ENCODE measurements at places on chromosomes 1 and 21. TPM values are rescaled to one million over a fixed set of nuclear protein-coding genes. Genes with fewer than 3 reads are reported as not detected.
A peak's percentile ranks its signal among the peaks of the same experiment; 100 is the strongest.

The KIF21B gene
- total RNA-seq, result 58.7 TPM

GRCh38 chr1:97159342-97159741, 437.8 kb downstream of the PTBP2 start:
- DNase-seq, result no peak

GRCh38 chr21:44263221-44263760, 1.6 kb upstream of the DNMT3L start:
- no peak for DNase-seq

The CSMD2 gene
- total RNA-seq, result not detected

DNA sequence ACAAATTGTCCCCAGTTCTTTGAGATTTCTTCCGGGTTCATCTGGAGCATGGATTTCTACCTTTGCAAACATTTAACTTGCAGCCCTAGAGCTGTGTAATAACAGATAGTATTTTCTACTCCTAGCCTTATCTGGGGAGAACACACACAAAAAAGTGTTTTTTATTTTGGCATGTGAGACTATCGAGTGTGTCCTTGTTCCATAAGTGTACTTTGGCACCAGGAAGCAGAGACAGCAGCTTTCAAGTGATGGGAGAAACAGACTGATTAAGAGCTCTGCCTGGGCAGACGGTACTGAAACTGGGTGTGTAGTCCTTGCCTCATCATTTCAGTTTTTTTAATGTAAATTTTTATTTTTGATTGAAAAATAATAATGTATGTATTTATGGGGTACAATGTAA, 297.4 kb downstream of the ST6GALNAC3 start:
- DNase-seq, result no peak

The CTNNBIP1 gene
- 13.2 TPM for total RNA-seq

DNA sequence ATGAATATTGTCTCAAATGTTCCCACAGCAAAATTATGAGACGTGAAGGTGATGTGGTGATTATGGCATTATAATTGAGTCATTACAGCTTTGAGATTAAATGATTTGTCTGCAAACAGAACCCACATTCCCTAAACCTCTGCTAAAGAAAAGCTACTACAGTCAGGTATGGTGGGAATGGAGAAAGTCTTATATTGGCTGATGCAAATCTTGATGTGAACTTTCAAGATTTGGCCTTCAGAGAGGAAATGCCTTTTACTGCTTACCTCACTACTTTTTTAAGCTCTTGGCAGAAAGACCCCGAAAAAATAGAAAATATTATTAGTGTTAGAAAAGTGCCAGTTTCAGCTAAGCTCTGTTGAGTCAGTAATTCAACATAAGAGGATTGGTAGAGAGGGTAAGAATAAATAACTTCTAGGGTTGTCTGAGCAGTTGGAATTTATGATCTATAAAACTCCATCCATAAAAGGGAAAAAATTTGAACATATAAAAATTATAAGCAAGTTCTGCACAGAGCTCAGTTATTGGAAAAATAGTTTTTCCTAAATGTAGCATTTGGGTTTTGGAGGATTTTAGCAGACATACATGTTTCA, 47.8 kb upstream of the RGS5 start:
- DNase-seq, result no peak

GRCh38 chr1:15328351-15329103, 81.2 kb upstream of the EFHD2 start:
- DNase-seq, result no peak

The UTS2 gene
- total RNA-seq, result not detected

DNA sequence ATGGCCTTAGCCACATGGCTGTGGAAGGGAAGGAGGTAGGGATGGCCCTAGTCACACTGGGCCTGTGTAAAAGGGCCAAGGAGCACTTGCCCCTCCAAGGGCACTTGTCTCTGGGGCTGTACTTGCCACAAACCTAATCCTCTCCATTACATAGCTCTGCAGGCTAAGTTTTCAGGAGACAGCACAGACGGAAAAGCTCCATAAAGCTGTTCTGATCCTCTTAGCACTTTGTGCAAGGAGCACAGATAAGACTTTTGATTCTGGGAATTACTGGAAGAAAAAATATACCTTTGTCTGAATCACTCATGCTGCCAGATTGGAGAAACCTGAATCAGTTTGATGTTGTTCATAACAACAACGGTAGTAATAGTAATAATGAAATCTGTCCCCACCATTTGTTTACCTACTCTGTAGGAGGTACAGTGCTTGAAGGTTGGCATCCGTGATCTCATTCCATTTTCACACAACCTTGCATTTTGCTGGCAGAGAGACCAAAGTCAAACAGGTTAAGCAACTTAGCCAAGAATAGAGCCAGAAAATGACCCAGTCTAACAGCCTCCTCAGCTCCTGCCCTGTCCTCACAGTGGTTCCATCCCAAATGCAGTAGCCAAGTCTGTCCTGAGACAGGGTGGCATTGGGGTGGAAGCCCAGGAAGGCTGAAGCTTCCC, 207.1 kb downstream of the ROR1 start:
- DNase-seq, result no peak

GRCh38 chr1:178037510-178038253, 56.2 kb upstream of the RASAL2 start:
- DNase-seq, result no peak

- DNase-seq, result no peak
Measured at GRCh38 chr1:63713627-63714481, 60.0 kb upstream of the ROR1 start.

GRCh38 chr1:186375152-186375928, at the start of the genes ODR4 and TPR:
ODR4 (plus strand) TSS chr1:186375838; CDS start chr1:186379786, 3,948 bp downstream.
TPR (minus strand) TSS chr1:186375253; CDS start chr1:186375028, 225 bp downstream.
- peak; percentile 98 for DNase-seq

DNA sequence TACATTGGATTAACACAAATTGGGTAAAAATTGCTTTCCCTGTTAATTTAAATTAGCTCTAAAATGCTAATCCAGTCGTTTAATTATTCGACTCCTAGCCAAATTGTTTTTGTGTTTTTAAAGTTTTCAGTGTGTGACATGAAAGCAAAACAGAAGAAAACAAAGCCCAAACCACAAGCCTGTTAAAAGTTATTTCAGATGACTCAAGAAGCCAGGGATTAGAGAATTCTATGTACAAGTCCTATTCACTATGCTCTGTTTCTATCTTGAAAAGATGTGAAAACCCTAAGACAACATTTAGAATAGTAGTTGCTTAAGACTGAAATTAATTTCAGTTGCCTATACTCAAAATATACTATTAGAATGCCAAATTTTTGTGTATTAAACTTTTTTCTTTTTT, 294.8 kb upstream of the ADAMTS5 start:
- no peak for DNase-seq

The ATPAF1 gene
- 45.0 TPM for total RNA-seq

GRCh38 chr1:52955129-52955970, 28.3 kb downstream of the SCP2 start:
- DNase-seq, result no peak

DNA sequence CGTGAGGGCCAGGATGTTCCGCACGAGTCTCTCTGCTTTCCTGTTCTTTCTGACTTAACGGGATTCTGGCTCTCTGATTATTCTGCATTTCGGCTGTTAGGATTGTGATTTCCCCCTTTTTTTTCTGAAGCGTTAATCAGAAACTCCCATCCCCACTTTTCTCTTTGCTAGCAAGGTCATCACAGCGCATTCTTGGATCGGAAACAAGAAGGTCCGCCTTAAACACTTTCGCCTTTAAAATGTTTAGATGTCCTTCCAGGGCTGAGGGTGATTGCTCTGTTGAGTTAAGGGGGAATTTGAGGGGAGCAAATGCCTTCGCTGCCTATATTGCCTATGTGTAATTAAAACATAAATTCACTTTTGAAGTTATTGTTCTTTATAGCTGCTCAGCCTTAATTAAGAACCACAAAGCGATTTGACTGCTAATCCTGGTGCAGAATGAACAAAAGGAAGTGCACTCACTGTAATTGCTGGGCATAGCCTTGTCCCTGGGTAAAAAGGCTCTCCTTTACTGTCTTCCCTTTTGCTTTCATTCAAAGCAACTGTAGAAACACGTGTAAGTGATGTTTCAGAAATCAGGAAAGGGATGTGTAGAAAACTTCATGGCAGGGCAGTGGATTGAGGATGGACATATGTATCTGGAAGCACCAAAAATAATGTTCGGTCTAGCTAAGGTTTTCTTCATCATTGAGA, 1.2 kb downstream of the LAMC1 start:
- no peak for DNase-seq

DNA sequence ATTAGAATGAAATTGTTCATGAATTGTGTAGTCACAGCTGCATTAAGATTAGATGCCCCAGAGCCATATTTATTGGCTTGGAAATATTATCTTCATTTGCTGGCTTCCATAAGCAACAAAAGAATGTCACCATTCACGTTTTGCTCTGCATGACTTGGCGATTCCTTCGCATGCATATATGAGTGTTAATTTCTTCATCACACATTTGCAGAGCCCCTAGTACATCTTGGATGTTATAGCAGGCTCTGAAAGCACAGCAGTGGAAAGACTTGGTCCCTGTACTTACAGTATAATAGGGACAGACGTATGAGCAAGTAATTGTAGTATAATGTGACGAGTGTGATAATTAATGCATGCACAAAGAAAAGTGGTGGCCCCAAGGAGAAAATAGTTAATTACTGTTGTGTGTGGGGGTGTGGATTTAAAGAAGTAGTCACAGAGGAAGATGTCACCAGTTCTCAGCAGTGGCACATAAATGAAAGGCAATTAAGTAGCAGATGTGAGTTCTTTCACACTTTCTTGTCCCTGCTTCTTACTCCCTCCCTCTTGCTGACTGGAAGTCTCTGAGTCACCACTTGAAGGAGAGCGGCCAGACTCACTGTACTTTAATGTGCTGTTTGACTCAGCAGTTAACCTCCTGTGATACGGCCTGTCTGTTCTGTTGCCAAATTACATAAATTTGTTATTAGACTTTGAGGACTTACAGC, 21.0 kb downstream of the S100A10 start:
- DNase-seq, result peak; percentile 72

- DNase-seq, result no peak
Measured at GRCh38 chr1:183281039-183281438, 95.0 kb downstream of the LAMC2 start.

DNA sequence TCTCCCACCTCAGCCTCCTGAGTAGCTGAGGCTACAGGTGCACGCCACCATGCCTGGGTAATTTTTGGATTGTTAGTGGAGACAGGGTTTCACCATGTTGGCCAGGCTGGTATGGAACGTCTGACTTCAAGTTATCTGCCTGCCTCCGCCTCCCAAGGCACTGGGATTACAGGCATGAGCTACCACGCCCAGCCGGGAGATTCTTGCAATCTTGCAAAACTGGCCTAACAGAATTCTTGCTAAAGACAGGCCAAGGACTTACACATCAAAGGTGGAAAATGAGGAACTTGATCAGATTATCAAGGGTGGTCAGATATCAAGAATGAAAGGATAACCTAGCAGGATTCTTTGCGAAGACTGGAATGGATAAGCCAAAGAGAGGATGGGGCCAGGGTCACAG, 98.3 kb upstream of the TIAM1 start:
- DNase-seq, result no peak

GRCh38 chr1:92376345-92376744, 77.5 kb downstream of the RPAP2 start:
- DNase-seq, result no peak

DNA sequence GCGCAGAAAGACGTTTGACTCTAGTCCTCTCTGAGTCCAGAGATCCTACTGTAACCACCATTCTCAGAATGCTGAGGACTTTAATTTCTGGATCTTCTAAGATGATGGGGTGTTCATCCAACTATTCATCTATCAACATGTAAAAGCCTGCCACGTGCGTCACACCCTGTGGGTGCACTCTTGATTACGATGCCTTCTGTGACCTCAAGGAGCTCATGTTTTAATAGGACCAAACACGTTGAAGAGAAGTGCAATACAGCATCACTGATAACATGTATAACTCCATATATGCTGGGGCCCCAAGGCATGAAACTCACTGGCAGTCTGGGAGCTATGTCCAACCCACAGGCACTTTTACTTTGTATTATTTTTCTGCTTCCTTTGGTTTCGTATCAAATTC, 19.0 kb downstream of the KIAA0040 start:
- DNase-seq, result no peak

The OR2AK2 gene
- not detected for total RNA-seq

DNA sequence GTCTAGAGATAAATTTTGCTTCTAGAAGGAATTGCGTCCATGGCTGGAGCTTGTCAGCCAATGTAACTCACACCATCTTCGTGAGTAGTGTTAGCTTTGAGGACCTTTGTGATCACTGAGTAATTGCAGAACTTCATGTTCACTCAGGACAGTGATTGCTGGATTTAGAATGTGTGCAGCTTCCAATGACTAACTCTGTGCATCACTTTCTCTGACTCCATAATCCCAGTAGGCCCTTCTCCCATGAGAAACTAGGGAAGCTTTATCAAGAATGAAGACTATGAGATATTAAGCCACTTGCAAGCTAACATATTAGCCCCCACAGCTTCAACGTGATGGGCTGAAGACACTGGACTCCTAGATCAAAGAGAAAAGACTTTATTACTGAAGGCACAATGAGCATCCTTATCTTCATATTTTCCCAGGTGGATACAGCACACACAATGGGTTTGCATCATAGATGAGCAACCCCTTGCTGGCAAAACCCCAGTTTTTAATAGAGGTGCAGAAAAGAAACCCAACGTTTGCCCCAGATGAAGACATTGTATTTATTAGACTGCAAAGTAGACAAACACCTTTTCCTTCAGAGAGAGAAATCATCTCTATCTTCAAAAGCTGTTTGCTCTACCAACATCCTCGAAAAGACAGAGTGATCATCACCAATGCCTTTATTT, 561.0 kb downstream of the LTN1 start:
- DNase-seq, result no peak

GRCh38 chr1:12556957-12557935, 60.8 kb downstream of the DHRS3 start:
- DNase-seq, result no peak

GRCh38 chr21:26914557-26914956, 52.3 kb downstream of the ADAMTS5 start:
- DNase-seq, result no peak

The TENT5C gene
- 14.0 TPM for total RNA-seq

DNA sequence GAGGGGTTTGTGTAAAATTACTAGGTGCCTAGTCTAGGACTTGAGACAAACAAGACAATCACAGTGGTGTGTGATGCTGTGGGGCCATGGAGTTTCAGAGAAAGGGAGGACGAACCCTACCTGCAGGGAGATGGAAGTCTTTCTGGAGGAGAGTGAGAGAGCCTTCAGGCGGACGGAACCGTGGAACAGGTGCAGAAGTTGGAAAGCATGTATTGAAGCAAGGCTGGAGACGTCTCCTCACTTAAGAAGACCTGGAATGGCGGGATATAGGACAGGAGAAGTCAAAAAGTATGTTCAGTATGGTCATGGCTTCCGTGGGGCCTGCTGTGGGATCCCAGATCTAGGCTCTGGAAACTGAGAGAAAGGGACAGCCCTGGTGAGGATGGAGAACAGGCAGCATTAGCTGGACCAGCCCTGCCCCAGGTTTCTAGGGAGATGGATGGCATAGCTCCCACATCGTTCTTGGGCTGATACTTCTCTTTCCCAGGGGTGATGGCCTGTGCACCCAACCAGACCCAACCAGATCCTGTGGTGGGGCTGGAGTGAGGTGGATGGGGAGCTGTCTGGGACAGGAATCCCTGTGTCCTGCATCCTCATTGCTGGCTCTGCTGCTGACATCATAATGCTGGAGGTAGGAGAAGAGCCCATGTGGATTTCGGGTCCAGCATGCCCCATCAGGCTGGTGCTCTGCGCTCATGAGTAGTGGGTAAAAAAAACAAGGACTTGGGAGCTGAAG, 15.0 kb upstream of the LRP8 start:
- no peak for DNase-seq

The C4BPA gene
- total RNA-seq, result not detected

The ERVH48-1 gene
- total RNA-seq, result not detected

Measured in activated CD4-positive, alpha-beta memory T cell treated with anti-CD3 and anti-CD28 coated beads for 36 hours (primary cell).